ENCODE measurements at places on chromosomes 11 and 22.
A peak's percentile ranks its signal among the peaks of the same experiment; 100 is the strongest.

GRCh38 chr22:47315862-47316419 is 553.5 kb downstream of the TBC1D22A start:
- no peak for DNase-seq

DNA sequence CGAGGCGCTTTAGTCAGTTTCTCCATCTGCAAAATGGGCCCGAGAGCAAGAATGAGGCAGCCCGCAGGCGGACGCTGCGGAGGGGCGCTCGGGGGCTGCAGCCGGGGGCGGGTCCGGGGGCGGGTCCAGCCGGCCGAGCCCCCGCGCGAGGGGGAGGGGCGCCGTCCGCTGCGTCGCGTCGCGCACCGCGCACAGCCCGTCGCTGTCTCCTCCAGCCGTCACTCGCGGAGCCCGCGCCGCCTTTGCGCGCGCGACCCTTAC is 282 bp downstream of the PC start:
- DNase-seq = no peak

- no peak for DNase-seq
These were observed 43.1 kb upstream of the EED start for GRCh38 chr11:86201371-86201884.

DNA sequence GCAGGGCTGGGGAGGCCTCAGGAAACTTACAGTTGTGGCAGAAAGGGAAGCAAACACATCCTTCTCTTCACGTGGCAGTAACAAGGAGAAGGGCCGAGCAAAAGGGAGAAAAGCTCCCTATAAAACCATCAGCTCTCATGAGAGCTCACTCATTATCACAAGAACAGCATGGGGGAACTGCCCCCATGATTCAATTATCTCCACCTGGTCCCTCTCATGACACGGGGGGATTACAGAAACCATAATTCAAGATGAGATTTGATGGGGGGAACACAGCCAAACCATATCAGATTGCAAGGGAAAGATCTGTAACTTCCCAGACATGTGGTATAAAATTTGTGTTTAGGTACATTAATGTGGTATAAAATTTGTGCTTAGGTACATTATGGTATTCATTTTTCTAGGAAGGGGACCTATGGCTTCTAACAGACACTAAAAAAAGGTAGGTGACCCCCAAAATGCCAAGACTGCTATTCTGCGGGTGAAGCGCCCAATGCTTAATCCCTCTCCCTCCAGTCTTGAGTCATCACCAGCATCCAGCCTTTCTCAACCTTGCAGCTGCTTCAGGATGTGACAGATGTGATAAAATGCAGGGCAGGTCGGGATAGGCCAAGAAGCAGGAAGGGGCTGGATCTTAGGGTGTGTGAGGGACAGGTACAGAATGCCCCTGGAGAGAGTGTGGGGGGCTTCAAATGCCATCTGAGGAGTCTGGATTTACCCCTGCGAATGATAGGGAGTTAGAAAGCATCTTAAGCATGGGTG is 57.7 kb upstream of the AMPD3 start:
- no peak for DNase-seq

DNA sequence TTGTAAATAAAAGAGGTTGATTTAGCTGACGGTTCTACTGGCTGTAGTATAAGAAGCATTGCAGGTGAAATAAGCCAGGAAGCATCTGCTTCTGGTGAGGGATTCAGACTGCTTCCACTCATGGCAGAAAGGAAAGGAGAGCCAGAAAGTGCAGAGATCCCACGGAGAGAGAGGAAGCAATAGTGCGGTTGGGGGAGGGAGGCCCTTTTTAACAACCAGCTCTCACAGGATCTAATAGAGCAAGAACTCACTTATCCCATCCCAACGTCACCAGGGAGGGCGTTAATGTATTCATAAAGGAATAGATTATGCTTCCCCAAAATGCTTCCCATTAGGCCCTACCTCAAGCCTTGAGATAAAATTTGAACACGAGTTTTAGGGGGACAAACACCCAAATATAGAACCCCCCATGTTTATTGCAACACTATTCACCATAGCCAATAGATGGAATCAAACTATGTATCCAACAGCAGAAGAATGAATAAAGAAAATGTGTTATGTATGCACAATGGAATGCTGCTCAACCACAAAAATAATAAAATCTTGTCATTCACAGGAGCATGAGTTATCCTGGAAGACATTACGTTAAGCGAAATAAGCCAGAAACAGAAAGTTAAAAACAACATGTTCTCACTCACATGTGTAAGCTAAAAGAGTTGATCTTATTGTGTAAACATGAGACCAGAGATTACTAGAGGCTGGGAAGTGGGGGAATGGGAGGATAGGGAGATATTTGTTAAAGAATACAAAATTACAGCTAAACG is 908.3 kb upstream of the ANO3 start:
- no peak for DNase-seq

- no peak for DNase-seq
These were observed 282.7 kb upstream of the CCDC179 start for GRCh38 chr11:23143022-23143421.

GRCh38 chr11:92166335-92166734 is 58.3 kb upstream of the FAT3 start:
- no peak for DNase-seq

GRCh38 chr11:130178441-130179339 is 19.1 kb downstream of the ST14 start:
- no peak for DNase-seq

GRCh38 chr11:123654566-123655081 is at the start of gene SCN3B:
TSS of gene SCN3B (minus strand) at chr11:123654624. CDS start at chr11:123653801, 823 bp downstream.
- DNase-seq = peak; percentile 65

- DNase-seq = peak; percentile 90
These were observed at the start of gene GPR137 for GRCh38 chr11:64284962-64285884. TSS of gene GPR137 (plus strand) at chr11:64285848. CDS start at chr11:64286525, 677 bp downstream.

GRCh38 chr22:25006354-25006753 is 53.8 kb downstream of the KIAA1671 start:
- DNase-seq = no peak

DNA sequence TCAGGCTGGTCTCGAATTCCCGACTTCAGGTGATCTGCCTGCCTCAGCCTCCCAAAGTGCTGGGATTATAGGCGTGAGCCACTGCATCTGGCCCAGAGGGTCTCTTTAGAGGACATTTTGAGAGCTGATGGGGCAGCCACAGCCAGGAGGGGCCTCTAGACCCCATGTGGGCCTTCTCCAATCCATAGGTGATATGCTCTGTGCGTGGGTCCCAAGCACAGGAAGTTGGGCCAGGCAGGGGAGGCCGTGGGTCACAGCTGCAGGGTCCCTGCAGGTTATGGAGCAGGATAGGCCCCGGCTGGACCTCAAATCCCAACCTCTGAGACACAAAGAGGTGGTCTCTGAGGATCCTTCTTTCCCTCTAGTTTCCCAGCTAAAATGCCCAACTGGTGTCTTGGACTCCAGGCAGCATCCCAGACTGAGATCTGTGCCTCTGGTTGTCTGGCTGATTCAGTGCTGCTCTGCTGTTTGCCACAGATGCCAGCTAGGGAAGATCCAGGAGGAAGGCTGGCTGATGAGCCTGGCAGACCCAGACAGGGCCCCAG is 1.5 kb downstream of the LRRC75B start:
- no peak for DNase-seq

- no peak for DNase-seq
These were observed 4.0 kb upstream of the SEC14L2 start for GRCh38 chr22:30392661-30393321.

- DNase-seq = no peak
These were observed 708 bp downstream of the SCO2 start for GRCh38 chr22:50524676-50525103.

GRCh38 chr11:13003736-13004493 is 5.2 kb upstream of the RASSF10 start:
- no peak for DNase-seq

DNA sequence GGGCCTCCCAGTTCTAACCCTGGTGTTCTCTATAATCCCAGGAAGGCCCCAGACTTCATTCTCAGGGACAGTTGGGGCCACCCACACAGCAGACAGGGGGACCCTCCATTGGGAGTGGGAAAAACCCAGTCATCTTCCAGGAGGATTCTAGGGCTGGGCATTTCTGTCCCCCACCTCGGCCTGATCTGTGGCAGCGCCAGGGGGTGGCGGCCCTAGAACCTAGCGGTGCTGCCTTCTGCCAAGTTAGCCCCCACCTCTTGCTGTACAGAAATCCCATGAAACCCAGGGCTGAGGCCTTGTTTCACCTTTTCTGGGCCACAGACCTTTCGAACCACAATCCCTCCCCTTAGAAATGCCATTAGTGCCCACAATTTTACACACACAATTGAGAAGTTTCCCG is 9.6 kb downstream of the CHST1 start:
- no peak for DNase-seq

DNA sequence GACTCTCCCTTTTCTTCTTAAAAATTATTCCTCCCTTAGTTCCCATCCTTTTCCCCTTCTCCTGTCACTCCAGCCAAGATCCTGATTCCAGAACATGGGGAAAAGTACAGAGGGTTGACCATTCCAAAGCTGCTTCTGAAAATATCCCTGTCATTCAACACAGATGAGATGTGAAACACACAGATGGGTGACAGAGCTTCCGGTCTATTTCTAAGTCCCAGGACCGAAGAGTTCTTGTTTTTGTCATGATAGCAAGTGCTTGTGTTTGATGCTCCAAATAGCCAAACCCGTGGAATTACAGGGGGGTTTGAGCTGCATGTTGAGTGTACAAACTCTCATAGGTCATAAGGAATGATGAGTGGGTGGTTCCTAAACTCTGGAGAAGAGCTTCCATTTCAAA is 57.9 kb downstream of the PARVA start:
- DNase-seq = no peak

DNA sequence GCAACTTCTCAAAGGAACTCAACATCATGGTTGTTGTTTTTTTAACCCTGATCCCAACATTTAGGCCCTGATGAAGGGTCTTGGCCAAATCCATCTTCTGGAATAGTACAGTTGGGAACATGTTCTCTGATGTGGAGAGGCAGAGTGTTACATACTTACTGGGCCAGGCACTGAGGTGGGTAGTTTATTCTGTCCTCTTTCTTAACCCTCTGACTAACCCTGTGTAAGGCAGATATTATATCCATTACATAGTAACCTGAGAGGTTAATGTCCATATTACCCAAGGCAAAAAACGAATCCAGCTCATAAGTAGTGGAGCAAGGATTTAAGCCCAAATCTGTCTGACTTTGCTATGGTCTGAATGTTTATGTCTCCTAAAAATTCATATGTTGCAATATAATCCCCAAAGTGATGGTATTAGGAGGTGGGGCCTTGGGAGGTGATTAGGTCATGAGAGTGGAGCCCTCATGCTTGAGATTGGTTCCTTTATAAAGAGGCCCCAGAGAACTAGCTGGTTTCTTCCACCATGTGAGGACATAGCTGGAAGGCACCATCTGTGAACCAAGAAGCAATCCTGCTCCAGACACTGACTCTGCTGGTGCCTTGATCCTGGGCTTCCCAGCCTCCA is 16.3 kb downstream of the PPFIBP2 start:
- DNase-seq = no peak

GRCh38 chr22:34798605-34799004 is 267.4 kb upstream of the ISX start:
- DNase-seq = no peak

GRCh38 chr11:95150956-95151684 is 61.5 kb downstream of the ENDOD1 start:
- peak; percentile 92 for DNase-seq

DNA sequence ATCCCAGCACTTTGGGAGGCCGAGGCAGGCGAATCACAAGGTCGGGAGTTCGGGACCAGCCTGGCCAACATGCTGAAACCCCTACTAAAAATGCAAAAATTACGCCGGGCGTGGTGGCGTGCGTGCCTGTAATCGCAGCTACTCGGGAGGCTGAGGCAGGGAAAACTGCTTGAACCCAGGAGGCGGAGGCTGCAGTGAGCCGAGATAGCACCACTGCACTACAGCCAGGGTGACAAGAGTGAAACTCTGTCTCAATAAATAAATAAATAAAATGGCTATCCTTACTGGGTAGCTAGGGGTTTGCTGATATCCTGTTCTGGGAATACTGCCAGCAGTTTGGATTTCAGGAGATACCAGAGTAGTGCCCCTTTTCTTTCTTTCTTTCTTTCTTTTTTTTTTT is 2.4 kb upstream of the RBM14 start:
- no peak for DNase-seq

DNA sequence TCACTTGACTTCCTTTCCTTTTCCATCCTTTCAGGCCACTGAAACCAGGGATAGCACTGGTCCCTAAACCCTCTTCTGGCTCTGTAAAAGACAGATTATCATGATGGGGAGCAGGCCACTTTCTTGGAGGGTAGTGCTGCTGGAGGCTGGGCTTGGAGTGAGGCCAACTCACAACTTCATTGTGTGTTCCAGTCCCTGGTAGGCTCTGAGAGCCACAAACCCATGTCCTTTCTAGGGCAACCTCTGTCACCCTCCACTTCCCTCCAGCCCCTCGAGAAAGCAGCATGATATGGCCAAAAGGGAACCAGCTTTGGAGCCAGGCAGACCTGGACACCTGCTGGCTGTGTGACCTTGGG is 2.3 kb downstream of the TKFC start:
- DNase-seq = no peak

DNA sequence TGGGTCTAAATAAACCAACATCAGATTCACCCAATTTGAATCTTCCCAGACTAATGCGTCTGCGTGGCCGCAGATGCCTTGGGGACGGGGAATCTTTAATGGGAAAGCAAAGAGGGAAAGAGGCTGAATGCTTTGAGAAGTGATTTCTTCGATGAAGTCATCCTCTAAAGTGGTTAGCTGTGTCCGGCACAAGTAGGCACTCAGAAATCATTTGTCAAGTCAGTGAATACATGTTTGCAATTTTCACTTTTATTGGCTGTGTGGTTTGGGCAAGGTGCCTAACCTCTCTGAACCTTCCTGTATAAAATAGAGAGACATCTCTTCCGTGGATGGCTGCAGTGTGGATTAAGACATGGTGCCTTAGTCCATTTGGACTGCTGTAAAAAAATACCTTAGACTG is 19.7 kb upstream of the IFT27 start:
- no peak for DNase-seq

DNA sequence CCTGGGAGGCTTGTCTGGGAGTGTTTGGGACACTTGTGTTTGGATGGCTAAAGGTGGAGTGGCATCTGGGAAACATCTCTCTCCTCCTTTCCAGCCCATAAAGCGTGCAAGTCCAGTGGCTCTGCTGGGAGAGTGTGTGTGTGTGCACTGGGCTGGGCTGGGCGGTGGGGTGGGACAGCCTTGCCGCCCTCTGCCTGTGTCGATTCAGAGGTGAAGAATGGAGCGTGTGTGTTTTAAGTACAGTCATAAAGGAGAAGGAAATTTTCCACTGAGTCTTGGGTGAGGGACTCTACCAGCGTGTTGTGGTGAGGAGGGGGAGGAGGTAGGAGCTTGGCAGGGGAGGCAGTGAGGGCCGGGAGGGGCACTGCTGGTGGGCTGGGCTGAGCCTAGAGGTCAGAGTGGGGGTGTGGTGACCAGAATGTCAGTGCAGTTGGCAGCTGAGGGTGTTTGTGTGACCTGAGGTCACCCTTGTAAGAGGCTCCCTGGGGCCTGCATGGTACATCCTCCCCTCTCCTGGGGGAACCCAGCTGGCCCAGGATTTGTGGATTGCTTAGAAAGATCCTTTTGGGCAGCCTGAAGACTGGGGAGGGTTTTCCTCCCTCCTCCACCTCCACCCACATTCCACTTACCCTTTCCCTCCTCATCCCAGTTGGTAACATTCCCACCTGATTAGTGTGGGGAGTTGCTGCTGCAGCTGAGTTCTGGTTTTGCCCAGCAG is 1.7 kb downstream of the TIMP3 start:
- DNase-seq = no peak

All from right lung (tissue), 10 donors.